Muscle of leg (tissue), 16 donors: ENCODE measurements at places on chromosomes 13 and 19. TPM values are rescaled to one million over a fixed set of nuclear protein-coding genes. Genes with fewer than 3 reads are reported as not detected.

ATXN8OS gene
- total RNA-seq: not detected

PSPN gene
- 1.2 TPM for total RNA-seq

DHDH gene
- total RNA-seq: 0.31 TPM

LILRA2 gene
- 0.53 TPM for total RNA-seq

LTBP4 gene
- total RNA-seq: 69.6 TPM

CNFN gene
- not detected for total RNA-seq

MCEMP1 gene
- total RNA-seq: not detected

RFC3 gene
- total RNA-seq: 12.3 TPM

IFI30 gene
- 4.6 TPM for total RNA-seq

ZNF446 gene
- total RNA-seq: 7.8 TPM

PRSS57 gene
- total RNA-seq: 0.04 TPM

CYP2F1 gene
- total RNA-seq: not detected

CGB8 gene
- 0.31 TPM for total RNA-seq
